ENCODE measurements at places on chromosomes 7 and 10.

GRCh38 chr7:95398155-95398940, 2.2 kb upstream of the PON3 start:
- no peak for DNase-seq

- DNase-seq: peak; percentile 22
These were observed 151.0 kb downstream of the PLPP4 start for GRCh38 chr10:120607710-120608703.

GRCh38 chr10:120387326-120387725, 69.7 kb upstream of the PLPP4 start:
- peak; percentile 20 for DNase-seq

DNA sequence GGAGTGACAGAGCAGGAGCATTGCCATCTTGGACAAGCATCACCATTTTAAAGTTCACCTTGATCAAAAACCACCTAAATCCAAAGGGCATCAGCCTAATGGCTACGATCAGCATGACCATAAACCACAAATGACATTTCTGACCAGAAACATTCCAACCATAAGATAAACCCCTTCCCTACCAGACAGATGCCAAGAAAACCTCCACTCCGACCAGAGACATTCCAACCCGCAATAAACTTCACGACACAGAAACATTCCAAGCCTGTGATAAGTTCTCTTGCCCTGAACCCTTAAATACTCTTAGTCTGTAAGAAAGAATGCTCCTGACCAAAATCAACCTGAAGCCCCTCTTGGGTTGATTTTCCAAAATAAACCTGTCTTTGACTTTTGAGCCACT, 606.9 kb downstream of the POM121L12 start:
- DNase-seq: peak; percentile 10

DNA sequence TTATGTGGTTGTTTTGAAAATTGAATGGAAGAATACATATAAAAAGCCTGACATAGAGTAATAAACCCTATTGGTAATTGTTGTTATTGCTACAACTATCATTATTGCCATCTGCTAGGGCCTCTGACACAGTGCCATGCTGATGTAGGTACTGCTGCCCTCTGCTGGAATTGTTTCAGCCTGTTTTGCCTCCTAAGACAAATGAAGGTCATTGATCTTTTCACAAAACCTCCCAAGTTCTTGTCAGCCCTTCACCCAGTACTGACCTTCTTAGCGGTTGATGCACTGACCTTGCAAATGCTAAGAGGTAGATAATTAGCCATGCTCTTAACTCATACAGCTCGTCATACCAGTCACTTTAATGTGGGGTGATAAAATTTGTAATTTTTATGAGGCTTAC, 975.2 kb downstream of the SORCS1 start:
- DNase-seq: peak; percentile 47
